CD8-positive, alpha-beta memory T cell (primary cell): ENCODE measurements at places on chromosomes 4 and X. TPM values are rescaled to one million over a fixed set of nuclear protein-coding genes. Genes with fewer than 3 reads are reported as not detected.

DNA sequence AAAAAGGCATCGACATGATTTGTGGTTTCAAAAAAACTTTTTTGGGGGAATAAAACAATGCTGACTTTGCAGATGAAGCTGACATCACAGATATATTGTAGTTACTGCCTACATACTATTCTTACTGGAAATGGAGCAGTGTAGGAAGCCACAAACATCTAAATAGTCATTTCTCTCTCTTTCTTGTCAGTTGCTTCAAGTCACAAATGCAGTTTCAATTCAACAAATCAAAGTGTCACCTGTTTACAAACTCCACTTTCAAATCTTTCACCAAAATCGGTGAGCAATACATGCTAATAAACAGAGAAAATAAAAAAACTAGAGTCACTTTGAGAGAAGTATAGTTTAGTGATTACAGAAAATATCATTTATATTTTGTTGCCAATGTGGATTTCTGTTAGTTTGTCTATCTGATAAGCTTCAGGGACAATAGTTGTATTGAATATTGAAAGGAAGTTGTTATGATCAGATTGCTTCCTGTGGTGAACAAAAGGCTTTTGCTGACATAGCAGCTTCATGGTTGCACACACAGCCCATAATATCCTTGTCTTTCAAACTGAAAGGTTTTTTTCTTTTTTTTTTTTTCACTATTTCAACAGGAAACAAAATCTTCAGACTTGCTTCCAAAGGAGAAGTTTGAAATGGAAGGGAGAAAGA is 49.7 kb upstream of the PTPN13 start:
- no peaks in the 10 kb centered on the region for H3K4me1 ChIP-seq
- H3K36me3 ChIP-seq: no peaks in the 10 kb centered on the region
- no peak overlapping the region for H3K27ac ChIP-seq
- H3K27me3 ChIP-seq: no peaks in the 10 kb centered on the region
- H3K4me3 ChIP-seq: no peak overlapping the region

GRCh38 chr4:184279496-184280061 is 61.9 kb upstream of the ENPP6 start:
- H3K4me1 ChIP-seq: peaks cover 36% of the 10 kb centered on the region
- no peaks in the 10 kb centered on the region for H3K36me3 ChIP-seq
- no peak overlapping the region for H3K4me3 ChIP-seq

GRCh38 chrX:81390237-81390636 is 188.3 kb downstream of the SH3BGRL start:
- H3K36me3 ChIP-seq: no peaks in the 10 kb centered on the region
- H3K27ac ChIP-seq: no peak overlapping the region
- no peaks in the 10 kb centered on the region for H3K4me1 ChIP-seq
- no peak for DNase-seq
- H3K27me3 ChIP-seq: no peaks in the 10 kb centered on the region

CTSO gene
- 39.1 TPM for polyA plus RNA-seq

USP51 gene
- 0.14 TPM for polyA plus RNA-seq
